ENCODE measurements at places on chromosomes 2 and 18.

GRCh38 chr2:172377408-172377807 is 50.0 kb upstream of the ITGA6 start:
- H3K27ac ChIP-seq: no peak overlapping the region
- no peaks in the 10 kb centered on the region for H3K36me3 ChIP-seq

- H3K36me3 ChIP-seq: no peaks in the 10 kb centered on the region
- H3K27ac ChIP-seq: no peak overlapping the region
- no peak for DNase-seq
- no peaks in the 10 kb centered on the region for H3K4me1 ChIP-seq
These were observed 107.0 kb downstream of the PDE1A start for GRCh38 chr2:182319556-182320505.

DNA sequence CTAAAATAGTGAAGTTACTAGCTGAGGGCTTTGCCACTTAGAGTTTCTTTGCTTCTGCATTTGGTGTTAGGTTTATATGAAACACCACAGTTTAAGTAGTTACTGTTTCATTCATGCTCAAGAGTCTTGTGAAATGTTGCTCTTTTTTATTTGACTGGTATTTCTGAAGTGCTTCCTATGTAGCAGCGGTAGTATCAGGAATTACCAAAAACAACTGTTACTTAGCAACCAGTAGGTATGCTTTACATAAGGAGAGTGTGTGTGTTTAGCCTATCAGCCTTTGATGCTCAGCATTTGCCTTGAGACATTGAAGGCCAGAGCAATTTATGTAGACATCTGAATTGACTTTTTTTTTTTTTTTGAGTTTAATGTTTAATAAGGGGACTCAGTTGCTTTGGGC is 3.6 kb downstream of the DIS3L2 start:
- 0 out of 2 replicates have a peak, but pooled peaks cover 3% of the 10 kb centered on the region for H3K4me1 ChIP-seq
- H3K27me3 ChIP-seq: no peaks in the 10 kb centered on the region
- no peak overlapping the region for H3K27ac ChIP-seq
- no peak overlapping the region for H3K4me3 ChIP-seq
- DNase-seq: peak; percentile 6
- no peaks in the 10 kb centered on the region for H3K36me3 ChIP-seq

DNA sequence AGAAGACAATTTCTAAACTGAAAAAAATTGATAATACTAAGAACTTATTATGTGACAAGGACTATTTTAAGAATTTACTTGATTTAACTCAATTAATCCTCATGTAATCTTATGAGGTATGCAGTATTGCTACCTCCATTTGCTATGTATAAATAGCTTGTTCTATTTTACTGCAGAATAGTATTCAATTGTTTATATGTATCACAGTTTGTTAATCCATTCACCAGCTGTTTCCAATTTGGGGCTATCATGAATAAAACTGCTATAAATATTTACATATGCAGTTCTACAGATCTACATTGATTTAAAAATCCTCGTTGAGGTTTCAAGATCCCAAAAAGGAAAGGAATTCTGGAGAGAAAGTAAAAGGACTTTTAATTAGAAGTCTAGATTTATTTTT is 54.8 kb upstream of the DOCK10 start:
- no peak for DNase-seq
- H3K27ac ChIP-seq: no peak overlapping the region
- no peaks in the 10 kb centered on the region for H3K36me3 ChIP-seq

- peak; percentile 50 for DNase-seq
- peaks cover 25% of the 10 kb centered on the region for H3K4me1 ChIP-seq
- H3K27ac ChIP-seq: peak overlapping the region; percentile 94
- no peaks in the 10 kb centered on the region for H3K27me3 ChIP-seq
These were observed 535 bp downstream of the ATG4B start for GRCh38 chr2:241637795-241638660.

DNA sequence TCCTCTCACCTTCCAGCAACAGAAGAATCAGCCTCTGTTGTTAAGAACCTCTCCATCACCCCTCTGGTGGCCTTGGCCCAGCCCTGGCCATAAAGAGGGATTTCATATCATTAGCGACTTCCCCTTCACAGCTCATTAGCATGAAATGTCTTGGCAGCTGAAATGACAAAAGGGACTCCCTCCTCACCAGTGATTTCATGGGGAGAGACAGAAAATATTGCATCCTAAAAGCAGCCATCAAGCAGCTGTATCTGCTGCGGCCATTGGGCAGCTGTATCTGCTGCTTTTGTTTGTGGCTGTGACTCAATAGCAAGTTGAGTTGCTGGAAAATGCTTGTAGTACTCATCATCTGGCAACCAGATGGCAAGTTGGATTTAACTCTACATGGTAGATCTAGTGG is 105.9 kb upstream of the RMDN2 start:
- H3K36me3 ChIP-seq: peaks cover 6% of the 10 kb centered on the region
- no peak overlapping the region for H3K4me3 ChIP-seq
- DNase-seq: no peak

DNA sequence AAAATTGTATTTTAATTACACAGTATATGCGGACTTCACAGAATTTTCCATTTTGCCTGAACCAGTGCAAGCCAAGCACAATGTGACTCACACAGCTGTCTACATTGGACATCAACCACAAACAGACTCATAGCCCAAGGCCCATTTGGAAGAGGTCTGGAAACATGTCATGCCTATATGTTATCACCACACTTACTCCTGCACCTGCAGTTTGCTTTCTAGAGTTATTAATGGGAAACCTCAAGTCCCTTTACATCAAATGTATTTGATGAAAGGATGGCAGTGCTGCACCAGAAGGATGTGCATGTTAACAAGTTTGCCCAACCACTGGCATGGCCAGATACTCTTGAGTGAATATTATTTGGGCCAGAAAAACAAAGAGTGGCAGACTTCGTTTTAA is 548.9 kb upstream of the CDH2 start:
- H3K27ac ChIP-seq: no peak overlapping the region
- H3K4me1 ChIP-seq: no peaks in the 10 kb centered on the region
- H3K4me3 ChIP-seq: no peak overlapping the region
- DNase-seq: no peak
- H3K36me3 ChIP-seq: no peaks in the 10 kb centered on the region

GRCh38 chr18:62464266-62464665 is 58.6 kb upstream of the ZCCHC2 start:
- DNase-seq: no peak
- H3K27me3 ChIP-seq: no peaks in the 10 kb centered on the region
- no peak overlapping the region for H3K27ac ChIP-seq

- DNase-seq: no peak
- no peak overlapping the region for H3K27ac ChIP-seq
- H3K36me3 ChIP-seq: no peaks in the 10 kb centered on the region
- no peak overlapping the region for H3K4me3 ChIP-seq
These were observed 133.1 kb upstream of the KCNJ3 start for GRCh38 chr2:154565433-154565832.

DNA sequence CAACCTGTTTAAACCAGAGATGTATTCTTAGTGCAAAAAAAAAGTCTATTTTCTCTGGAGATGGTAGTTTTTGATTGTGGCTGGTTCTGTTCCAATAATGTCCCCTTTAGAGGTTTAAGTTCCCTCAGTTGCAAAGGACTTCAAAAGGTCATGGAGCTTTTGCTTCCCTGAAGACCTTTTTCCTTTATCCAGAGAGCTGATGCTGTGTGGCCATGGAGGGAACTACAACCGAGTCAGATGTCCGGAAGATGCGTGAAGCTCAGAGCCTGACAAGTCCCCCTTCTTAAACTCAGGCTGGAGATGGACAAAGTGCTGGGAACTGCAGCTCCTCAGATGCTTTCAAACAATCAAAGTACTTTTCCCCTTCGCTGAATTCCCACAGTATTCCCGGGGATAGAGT is 176.1 kb downstream of the TMEM18 start:
- peak; percentile 62 for DNase-seq
- no peaks in the 10 kb centered on the region for H3K36me3 ChIP-seq
- no peak overlapping the region for H3K27ac ChIP-seq
- H3K4me1 ChIP-seq: no peaks in the 10 kb centered on the region

GRCh38 chr2:151374436-151374835 is 17.0 kb downstream of the TNFAIP6 start:
- no peaks in the 10 kb centered on the region for H3K36me3 ChIP-seq
- H3K27ac ChIP-seq: no peak overlapping the region
- H3K27me3 ChIP-seq: no peaks in the 10 kb centered on the region
- DNase-seq: no peak
- peaks cover 11% of the 10 kb centered on the region for H3K4me1 ChIP-seq

GRCh38 chr2:48454504-48454903 is 75.5 kb upstream of the STON1 start:
- peaks cover 7% of the 10 kb centered on the region for H3K4me1 ChIP-seq
- no peaks in the 10 kb centered on the region for H3K27me3 ChIP-seq
- H3K4me3 ChIP-seq: no peak overlapping the region
- H3K36me3 ChIP-seq: peaks cover 22% of the 10 kb centered on the region

DNA sequence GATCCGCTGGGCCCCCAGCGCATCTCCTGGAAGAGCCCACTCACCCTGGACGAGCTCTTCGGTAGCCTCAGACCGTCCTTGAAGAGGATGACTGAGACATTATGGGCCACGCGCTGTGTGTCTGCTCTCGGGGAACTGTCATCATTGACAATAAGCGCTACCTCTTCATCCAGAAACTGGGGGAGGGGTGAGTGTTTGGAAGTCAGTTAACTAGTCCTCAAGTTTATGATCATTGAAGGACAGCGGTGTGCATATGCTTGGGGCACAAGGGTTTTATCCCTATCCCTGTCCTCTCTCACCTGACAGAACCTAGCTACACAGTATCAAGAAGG is 586 bp downstream of the STK16 start:
- peak overlapping the region; percentile 83 for H3K4me3 ChIP-seq
- H3K27ac ChIP-seq: peak overlapping the region; percentile 75
- H3K4me1 ChIP-seq: peaks cover 8% of the 10 kb centered on the region
- H3K27me3 ChIP-seq: no peaks in the 10 kb centered on the region
- peak; percentile 11 for DNase-seq
- H3K36me3 ChIP-seq: peaks cover 3% of the 10 kb centered on the region
